ENCODE measurements at places on chromosomes 11 and 22.

DNA sequence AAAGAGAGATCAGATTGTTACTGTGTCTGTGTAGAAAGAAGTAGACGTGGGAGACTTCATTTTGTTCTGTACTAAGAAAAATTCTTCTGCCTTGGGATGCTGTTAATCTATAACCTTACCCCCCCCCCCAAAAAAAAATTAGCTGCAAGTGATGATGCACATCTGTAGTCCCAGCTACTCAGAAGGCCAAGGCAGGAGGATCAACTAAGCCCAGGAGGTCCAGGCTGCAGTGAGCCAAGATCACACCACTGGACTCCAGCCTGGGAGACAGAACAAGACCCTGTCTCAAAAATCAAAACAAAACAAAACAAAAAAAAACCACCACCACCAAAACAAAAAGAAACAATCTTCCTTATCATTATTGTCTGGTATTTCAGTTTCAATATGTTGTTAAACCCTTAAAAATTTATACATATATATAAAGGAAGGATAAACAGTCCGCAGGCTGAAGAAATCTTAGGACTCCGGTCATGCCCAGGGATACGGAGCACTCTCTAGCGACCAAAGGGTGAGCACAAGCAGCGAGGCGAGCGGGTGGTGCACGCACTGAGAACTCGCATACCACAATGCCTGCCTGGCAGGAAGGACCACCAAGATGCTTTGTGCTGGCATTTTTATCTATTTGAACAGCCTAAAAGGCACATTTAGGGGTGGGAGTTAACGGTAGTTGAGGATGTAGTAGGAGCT is 6.4 kb downstream of the POLDIP3 start:
- DNase-seq, result no peak

GRCh38 chr22:44648085-44648820 is 53.8 kb upstream of the PRR5 start:
- no peak for DNase-seq

GRCh38 chr22:37187891-37188761 is at the start of gene C1QTNF6:
Gene C1QTNF6 (minus strand): TSS chr22:37188247. CDS start chr22:37188213, 34 bp downstream.
- no peak for DNase-seq

DNA sequence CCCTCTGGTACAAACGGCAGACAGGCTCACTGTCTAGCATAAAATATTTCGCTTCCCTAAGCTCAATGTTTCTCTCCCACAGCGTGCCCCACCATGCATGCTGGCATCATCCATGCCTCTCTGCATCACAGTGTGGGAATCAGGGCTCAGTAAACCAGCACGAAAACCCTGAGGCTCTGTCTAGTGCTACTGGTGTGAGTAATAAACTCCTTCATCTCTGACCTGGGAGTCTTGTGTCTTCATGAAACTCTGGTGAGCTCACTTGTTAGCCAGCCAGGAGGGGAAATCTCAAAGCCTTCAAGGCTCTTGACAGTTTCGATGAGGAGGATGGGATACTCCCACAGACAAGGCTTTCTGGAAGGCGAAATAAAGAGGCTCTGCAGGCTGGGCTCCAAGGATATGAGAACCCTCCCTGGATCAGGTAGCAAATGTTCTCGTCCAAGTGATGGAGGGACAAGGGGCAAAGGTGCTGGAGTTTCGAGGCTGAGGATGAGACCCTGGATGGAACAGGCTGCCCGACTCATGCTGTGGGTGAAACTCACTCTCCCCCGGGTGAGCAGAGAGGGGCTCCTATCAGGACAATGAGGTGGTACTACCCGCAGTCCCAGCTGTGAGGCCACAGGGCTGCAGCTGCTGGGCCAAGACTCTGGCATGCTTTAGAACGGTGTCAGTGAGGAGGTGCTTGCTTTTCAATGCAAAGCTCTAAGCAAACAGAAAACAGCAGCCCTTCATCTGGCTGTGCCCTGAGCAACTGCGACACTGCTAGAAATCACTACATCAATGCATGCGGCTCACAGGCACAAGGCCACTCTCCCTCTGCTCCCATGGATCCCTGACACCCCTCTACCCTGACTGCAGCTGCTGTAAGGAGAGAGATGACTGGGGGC is 69.3 kb downstream of the SHANK2 start:
- no peak for DNase-seq

GRCh38 chr11:130728185-130729180 is 187.8 kb downstream of the SNX19 start:
- no peak for DNase-seq

DNA sequence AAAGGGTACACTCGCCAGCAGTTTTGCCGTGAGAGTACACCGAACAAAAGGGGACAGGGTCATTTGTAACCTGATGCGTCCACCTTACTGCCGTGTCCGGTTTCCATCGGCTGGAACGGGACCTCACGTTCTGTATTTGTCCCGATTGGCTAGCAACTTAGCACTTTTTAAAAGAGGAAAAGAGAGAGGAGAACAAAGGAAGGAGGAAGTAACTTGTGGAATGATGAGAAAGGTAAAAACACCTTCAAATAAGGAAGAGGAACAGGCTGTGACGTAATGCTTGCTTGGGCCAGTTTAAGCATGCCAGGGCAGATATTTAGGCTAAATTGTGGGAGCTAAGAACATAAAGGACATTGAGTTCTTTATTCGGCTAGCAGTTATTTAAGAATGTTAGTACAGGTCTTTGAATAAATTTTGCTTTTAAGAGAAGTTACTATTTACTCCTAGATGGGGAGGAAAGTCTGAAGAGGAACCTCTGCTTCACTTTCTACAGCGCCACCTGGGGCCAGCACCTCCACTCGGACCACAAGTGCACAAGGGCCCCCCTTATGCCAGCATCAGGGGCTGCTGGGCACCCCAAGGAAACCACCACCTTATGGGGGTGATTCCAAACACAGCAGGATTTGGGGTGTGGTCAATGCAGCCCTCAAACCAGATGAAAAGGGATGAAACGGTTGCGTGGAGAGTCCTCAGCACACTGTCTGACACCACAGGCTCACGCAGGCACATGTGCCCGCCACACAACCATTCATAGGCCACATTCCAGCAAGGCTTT is 5.8 kb downstream of the ARSA start:
- DNase-seq, result no peak

DNA sequence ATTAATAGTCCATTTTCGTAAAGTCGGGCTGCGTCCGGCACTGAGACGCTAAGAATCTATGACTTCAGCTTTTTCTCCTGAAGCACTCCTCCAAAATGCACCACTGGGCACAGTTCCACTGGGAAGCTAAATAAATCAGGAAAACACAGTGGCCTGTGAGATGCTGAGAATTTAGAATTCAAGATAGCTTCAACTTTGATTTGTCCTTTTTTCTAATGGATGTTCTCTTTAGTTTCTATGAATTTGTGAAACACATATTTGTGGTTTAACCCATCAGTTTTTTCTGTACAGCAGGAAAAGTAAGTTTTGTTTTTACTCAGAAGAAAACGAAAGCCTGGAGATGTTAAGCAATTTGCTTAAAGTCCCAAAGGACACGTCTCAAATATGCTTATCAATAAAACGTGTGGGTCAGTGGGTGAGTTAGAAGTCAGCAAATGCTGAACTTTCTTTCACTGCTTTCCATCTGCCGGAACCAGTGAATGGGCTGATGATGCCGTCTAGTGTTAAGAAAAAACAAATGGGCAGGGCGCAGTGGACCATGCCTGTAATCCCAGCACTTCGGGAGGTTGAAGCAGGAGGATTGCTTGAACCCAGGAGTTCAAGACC is 40.7 kb upstream of the CLMP start:
- DNase-seq, result no peak

GRCh38 chr11:73655686-73656085 is 9.3 kb downstream of the PLEKHB1 start:
- DNase-seq, result no peak

- no peak for DNase-seq
These were observed 116.8 kb upstream of the GRAMD1B start for GRCh38 chr11:123313262-123313661.

Data from amygdala (tissue), 56 donors.